Heart left ventricle (tissue), 16 donors: ENCODE measurements at places on chromosomes 7 and 10.

DNA sequence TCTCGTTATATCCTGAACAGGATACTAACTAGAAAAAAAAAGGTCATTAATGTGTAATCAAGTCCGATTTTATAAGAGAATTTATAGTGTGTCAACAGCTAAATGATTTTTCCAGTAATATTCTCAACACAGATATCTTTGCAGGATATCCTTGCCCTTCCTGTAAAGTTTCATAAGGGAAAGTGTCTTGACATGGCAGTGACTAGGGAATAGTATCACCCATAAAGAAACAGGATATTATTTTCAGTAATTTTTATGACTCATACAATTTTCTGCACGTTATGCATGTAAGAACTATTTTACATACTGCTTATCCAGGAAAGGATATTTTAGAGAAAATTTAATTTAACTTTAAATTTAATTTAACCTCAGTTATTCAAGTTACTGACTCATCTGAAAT is 19.5 kb upstream of the PNLIP start:
- DNase-seq, result no peak

- no peak for DNase-seq
Observed at GRCh38 chr7:82964150-82964882, 198.4 kb downstream of the PCLO start.

DNA sequence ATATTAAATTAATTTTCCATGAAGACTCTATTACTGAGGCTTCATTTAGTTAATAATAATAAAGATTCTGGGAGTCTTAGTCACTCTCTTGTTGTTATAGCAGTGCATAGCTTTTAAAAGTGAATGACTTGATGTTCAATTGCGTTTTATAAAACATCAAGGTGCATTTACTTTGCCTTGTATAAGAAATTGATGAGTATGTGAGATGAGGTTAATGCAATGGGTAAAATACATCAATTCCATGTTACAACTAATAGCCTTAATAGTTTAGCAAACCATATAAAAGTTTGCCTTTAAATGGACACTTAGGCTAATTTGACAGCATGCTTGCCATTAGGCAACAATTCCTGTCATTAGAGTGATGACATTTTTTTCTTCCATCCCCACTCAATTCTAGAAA is 173.6 kb upstream of the TEX47 start:
- DNase-seq, result no peak

- no peak for DNase-seq
Observed at GRCh38 chr7:28879105-28879504, 79.0 kb downstream of the TRIL start.

- DNase-seq, result no peak
Observed at GRCh38 chr10:52637592-52637991, 135.0 kb downstream of the MBL2 start.

GRCh38 chr10:123666318-123667236 is at the start of gene GPR26:
GPR26 (plus strand) TSS chr10:123666355; CDS start chr10:123666408, 53 bp downstream.
- no peak for DNase-seq

DNA sequence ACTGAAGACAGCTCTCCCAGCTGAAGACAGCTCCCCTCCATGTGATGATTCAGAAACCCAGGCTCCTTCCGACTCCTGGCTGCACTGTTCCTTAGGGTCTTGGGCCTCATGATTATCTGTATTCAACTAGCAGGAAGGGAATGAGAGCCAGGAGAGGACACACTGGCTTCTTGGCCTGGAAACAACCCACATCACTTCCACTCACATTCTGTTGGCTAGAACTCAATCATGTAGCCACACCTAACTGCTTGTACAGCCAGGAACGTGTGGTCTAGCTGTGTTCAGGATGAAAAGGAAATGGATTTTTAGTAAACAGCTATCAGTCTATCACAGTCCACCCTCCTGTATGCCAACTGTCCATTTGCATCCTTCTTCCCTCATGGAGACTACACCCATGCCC is 30.5 kb upstream of the XPNPEP1 start:
- no peak for DNase-seq

- no peak for DNase-seq
Observed at GRCh38 chr10:35795131-35795824, 153.2 kb upstream of the FZD8 start.

GRCh38 chr7:21616091-21616490 is 73.3 kb downstream of the DNAH11 start:
- no peak for DNase-seq
